CMK (cell line): ENCODE measurements at places on chromosomes 7 and 10.

GRCh38 chr10:44822966-44823365 is 88.2 kb upstream of the TMEM72 start:
- no peak for DNase-seq

GRCh38 chr10:83921984-83922860 is 217.1 kb upstream of the GHITM start:
- DNase-seq: no peak

DNA sequence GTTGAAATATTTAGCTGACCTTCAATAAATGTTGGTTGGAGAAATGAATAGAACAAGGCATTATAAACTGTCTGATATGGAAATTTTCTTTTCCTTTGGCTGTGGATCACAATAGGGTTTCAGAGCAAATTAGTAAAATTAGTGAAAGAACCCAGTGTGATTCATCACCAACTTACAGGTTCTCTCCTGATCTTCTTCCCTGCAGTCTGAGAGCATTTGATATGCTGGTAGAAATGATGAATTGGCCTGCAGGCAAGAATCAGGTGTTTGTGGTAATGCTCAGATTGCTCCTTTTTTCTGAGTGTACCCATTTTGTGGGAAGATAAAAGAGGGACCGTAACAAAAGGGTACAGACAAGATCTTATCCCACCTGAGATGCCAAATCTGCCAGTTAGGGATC is 51.9 kb downstream of the BTAF1 start:
- DNase-seq: no peak

DNA sequence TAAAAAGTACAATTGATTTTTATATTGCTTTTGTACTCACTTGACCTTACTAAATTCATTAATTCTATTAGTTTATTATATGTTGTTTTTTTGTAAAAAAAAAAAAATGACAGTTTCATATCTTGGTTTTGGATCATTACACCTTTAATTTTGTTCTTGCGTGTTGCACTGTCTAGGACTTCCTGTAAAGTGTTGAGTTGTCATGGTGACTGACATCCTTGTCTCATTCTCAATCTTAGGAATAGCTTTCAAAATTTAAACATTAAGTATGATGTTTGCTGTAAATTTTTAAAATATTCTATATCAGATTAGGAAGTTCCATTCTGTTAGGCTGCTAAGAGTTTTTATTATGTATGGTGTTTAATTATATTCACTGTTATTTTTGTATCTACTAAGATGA is 139.1 kb downstream of the ARHGAP12 start:
- no peak for DNase-seq

- no peak for DNase-seq
Observed at GRCh38 chr7:54080971-54081370, 461.2 kb upstream of the VSTM2A start.

DNA sequence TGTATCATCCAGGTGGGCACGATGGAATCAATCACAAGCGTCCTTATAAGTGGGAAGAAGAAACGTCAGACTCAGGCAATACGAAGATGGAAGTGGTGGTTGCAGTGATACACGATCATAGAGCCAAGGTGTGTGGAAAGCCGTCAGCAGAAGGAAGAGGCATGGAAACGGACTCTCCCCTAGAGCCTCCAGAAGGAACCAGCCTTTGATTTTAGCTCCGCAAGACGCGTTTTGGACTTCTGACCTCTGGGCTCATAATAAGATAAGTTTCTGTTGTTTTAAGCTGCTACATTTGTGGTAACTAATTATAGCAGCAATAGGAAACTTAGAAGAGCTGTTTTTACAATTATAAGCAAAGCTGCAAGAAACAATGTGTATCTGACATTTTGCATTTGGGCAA is 14.8 kb downstream of the FANK1 start:
- no peak for DNase-seq

GRCh38 chr10:33465747-33466146 is 131.3 kb upstream of the NRP1 start:
- DNase-seq: no peak

DNA sequence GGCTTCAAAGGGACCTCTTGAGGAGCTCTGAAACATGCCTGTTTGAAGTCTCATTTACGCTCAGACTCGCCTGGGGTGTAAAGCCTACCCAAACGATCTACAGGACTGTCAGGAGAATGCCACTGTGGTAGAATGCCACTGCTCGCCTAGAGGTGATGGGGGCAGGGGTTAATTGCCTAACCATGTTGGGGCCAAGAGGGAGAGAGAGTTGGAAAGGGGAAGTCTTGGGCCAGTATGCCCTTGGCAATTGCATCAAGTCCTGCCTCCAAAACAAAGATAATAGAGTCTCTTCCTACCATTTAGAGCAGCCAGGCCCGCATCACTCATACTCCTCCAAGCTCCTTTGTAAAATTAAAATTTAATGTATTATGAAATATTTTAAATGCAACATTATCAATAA is 25.2 kb downstream of the CDK1 start:
- DNase-seq: no peak

- no peak for DNase-seq
Observed at GRCh38 chr7:80882213-80882801, 36.5 kb downstream of the SEMA3C start.

GRCh38 chr7:139105484-139105883 is 4.0 kb downstream of the ZC3HAV1 start:
- DNase-seq: no peak

GRCh38 chr7:44977959-44978335 is 868 bp downstream of the MYO1G start:
- DNase-seq: no peak

DNA sequence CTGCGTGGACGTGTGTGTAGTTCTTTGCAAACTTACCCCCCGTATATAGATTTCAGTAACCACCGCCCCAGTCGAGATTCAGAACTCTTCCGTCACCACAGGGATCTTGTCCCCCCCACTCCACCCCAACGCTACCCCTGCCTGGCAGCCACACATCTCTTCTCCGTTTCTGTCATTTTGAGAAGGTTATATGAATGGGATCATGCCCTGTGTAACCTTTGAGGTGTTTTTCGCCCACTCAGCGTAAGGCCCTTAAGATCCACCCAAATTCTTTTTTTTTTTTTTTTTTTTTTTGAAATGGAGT is 83.4 kb downstream of the ELFN1 start:
- DNase-seq: no peak

- DNase-seq: no peak
Observed at GRCh38 chr7:29289156-29290021, 94.8 kb downstream of the CHN2 start.

DNA sequence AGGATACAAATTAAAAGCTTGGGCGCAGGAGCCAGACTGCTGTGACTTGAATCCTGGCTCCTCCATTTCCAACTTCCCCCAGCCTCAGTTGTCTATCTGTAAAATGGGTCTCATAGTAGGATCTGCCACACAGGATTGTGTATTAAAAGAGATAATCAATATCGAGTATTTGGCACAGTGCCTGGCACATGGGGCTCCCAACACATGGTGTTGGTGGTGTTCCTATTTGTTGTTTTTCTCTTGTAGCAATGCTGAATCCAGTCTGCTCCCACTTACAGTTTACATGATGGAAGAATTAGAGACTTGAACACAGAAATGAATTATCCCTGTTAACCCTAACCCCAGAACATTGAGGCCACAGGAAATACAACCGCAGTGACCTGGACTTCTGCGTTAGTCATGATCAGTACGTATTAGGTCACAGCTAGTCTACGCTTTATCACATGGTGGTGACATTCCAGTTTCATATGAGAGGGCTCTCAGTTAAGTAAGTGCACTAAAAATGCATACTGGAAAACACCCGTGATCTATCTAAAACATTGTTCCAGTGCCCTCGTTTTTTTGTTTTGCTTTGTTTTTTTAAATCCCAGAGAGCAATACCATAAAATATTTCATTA is 169.5 kb upstream of the KLF14 start:
- no peak for DNase-seq

GRCh38 chr10:119970963-119971362 is 78.4 kb downstream of the SEC23IP start:
- no peak for DNase-seq

DNA sequence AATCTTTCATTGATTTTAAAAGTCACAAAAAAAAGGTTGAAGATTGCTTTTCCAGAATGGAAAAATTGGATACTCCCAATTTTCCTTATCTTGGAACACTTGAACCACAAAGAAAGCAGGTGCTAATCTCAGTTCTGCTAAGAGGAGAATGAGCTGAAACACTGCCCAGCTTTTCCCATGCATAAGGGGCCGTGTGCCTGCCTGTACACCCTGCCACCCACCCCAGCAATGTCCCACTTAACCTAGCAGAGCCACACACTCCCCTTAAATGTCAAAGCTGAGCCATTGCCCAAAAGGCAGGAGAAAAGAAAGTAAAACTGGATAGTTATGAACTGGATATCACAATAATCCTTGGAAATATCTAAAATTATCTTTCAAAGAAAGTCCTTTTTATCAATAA is 13.4 kb downstream of the PDE1C start:
- DNase-seq: no peak

DNA sequence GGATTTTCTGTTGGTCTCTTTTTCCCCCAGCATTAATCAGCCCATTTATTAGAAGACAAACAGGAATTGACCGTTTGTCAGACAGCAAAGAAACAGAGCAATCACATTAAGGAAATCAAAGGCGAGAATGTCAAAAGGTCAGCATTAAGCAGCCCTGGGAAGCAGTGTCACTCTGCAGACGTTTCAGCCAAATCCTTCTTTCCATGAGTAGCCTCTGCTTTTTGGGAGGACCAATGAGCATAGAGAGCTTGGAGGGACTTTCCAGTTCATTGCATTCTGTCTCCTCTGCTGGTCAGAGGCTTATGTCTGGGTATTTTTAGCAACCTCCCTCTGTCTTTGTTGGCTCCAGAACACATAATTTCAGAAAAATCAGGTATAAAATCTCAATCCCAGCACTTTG is 481.4 kb downstream of the GALNT17 start:
- no peak for DNase-seq

- no peak for DNase-seq
Observed at GRCh38 chr10:35643151-35644049, 1.3 kb upstream of the FZD8 start.

DNA sequence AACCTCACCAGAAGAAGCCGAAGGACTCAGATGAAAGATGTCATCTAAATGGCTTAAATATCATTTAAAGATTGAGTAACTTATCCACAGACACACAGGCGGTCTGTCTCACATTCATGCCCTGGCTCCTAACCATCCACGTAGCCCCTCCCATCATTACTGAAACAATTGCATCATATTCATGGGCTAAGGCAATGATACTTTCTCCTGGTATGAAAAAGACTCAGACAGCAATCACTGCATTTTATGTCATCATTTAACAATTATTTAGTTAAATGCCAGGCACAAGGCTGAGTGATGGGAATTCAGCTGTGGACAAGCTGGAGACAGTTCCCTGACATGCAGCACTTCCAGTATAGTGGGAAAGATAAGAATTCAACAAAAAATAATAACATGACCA is 11.2 kb upstream of the TECTB start:
- no peak for DNase-seq

GRCh38 chr7:131620673-131621609 is 64.5 kb upstream of the PODXL start:
- no peak for DNase-seq

DNA sequence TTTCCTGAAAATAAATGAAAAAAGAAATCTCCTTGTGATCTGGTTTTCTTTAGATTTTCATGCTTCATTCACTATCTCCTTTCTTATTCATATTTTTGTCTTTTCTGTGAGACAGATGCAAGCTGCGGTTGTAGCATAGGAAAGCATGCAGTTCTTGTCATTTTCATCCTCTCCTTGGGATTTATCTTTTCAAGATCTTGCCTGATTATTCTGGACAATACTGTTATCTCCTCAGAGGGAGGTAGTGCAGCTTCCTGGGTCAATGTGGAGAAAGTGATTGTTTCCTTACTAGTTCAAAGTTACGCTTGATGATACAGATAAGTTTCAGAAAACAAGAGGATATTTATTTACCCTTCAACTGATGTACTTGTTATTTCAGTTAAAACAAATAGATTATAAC is 114.6 kb downstream of the CPED1 start:
- no peak for DNase-seq

DNA sequence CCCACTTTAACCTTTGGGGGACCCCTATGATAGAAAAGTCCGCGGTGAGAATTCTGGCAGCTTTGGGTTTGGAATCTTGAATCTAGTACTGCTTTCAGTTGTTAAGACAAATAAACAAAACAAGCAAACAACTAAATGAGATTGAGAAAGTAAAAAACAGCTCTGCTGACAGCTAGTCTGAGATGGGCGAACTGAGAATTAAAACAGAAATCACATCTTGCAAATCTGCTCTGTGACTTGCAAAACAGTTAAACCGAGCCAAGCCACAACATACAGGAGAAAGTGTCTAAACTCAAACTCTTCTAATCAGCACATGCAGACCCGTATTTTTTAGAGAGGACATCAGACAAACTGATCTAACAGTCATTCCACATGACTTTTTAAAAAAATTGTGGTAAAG is 110.4 kb downstream of the SH2D4B start:
- no peak for DNase-seq

DNA sequence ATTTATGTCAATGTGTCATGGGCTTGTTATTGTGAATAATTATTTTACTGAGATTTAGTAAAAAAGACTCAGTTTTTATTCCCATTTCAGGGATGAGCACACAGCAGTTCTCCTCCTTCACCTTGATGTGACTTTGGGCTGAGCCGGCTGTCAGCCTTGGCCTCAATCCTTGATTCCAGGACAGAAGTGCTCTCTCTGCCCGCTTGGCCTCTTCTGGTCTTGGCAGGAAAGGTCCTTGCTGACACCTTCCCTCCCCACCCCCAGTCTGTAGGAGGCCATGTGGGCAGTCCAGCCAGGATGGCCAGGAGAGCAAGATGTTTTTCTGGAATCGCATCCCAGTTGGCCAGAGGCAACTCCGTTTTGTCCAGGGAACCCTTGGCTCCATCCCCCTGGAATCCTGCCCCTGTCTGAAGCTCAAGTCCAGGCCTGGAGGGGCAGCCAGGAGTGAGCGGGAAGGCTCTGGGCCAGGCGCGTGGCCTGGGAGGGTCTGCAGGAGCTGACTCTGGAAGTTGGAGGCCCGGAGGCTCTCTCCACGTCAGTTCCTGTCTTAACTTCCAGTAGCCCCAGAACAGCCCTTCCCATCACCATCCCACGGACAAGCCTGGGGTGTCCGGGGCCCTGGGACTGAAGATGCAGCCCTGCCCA is 100.9 kb downstream of the PDGFA start:
- DNase-seq: no peak

DNA sequence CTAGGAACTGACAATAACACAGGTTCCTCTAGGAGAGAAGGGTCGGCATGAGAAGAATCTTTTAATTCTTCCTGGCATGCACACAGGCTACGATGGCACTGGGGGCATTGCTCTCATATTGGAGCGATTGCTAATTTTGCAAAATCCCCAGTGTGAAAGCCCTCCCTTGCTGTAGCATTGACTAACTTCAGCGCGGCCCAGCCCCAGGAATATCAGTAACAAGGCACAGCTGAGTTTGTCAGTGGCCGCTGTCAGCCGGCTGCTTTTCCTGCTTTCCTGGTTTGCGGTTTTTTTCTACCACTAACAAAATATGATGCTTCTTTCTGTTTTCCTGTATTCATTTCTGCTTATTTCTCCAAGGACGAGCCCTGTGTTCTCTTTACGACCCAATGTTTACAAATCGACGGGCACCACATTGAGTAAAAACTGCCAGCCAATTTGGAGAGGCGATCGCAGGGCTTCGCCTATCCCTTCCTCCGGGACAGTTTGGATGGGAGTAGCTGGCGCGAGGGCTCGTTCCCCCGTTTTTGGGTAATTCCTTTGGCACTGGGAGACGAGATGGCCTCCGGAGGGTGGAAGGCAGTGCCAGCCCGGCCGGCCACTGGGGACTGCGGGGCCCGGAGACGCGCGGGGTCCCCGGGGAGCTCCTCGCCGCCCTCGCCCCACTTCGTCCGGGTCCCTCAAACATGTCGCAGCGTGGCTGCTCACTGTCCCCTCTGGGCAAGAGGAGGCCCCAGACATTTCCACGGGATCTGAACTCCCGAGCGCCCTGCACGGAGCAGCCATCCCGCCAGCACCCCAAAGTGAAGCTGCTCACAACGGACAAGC is 967 bp downstream of the ADARB2 start:
- DNase-seq: no peak
